ENCODE measurements at places on chromosomes 2 and 18.

DNA sequence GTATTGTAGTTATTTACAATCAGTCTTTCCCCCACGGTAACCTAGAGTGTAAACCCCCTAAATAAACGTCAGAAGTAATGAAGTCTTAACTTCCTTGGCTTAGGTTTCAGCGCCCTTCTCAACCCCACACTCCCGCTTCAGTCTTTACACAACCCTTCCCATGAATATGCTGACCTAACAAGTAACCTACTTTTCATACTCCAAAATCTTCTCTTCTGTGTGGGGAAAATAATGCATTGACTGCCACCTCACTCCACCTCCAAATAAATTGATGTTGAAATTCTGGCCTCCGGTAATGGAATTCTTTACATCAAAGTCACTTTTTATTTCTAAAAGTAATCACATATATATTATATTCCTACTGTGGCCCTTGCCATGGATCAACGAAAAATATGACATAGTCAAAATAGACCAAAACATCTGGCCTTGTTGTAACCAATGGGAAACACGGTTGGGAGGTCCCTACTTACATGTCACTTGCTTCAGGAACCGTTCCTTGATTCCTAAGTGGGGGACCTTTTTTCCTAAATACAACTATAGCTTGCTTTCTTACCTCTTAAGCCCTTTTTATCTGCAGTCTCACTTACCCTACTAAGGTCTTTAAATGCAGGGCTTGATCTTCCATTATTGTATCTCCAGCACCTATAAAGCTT is 961 bp downstream of the GEN1 start:
- no peak for DNase-seq

DNA sequence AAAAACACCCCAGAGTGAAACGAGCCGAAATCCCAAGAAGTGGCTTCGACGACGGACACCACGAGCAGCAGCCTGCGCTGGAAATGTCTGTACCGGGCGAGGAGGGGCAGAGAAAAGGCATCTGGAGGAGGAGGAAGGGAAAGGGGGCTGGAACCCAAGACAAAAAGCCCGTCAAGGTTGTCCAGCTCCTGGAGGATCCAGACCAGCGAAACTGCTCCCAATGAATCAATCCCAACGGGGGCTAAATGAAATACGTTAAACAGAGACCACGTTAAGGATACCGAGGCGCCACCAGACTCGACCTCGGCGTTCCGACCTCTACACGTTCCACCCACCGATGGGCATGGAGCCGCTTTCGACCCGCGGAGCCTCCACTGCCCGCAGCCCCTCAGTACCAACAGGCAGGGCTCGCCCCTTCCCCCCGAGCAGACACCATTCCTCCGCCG is 400 bp downstream of the CCDC88A start:
- peak; percentile 17 for DNase-seq

DNA sequence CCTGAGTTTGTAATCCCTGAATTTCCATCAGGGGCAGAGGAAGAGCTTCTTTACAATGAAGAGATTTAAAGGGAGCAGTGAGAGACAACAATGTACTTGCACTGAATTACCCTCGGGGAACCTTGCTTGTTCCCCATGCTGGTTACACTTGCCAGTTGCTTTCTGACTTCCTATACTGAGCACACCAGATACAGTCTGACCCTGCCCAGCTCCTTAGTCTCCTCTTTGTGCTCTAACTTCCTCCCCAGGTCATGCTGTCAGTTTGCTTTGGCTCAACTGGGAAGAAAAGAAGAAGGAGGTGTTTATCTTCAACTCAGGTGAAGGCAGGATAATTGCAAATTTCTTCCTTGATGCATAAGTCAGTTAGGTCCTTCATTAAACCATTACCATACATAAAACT is 658.4 kb downstream of the NYAP2 start:
- DNase-seq: no peak

DNA sequence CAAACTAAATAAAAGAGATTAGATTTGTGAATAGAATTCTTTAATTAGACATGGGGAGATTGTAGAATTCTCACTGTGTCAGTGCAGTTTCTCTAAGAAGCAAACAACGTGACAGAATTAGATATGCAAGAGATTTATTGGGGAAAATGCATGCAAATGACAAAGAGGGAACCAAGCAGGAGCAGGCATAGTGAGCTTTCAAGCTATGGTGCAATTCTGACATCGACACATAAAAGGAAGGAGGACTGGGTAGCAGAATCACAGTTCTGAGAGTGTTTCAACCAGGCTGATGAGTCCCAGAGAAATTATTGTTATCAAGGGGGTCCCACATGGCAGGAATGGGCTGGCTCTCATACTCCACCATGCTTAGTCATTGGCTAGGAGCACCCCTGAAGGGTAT is 338.4 kb downstream of the FIGN start:
- DNase-seq: no peak

GRCh38 chr18:47143153-47143552 is 7.1 kb downstream of the HDHD2 start:
- DNase-seq: no peak

DNA sequence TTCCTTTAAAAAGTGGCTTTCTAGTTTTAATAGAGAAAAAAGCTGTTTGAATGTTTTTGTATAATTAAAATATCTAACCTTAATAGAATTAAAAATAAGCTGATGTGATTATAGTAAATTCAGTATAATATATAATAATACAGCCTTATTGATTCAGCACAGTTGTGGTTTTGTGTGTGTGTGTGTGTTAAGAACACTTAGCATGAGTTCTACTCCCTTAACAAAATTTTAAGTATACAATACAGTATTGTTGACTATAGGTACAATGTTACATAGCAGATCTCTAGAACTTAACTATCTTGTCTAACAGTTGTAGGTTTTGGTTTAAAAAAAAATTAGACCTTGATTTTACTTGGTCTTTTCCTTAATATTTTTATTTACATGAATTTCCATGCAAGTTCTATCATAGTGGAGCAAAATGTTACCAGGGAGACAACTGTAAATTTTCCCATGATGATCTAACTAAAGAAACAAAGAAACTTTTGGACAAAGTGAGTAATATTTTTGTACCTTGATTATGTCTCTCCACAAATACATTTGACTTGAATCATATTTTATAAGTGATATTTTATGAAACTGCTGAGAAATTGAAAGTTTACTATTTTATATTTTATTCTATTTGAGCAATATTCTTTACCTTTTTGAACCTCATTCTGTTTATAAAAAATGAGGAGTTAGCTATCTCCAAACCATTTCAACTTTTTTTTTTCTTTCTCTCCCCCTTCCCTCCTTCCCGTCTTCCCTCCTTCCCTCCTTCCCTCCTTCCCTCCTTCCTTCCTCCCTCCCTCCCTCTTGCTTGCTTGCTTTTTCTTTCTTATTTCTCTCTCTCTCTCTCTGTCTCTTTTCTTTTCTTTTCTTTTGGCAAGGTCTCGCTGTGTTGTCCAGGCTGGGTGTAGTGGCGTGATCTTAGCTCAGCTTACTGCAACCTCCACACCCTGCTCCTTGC is 46.3 kb downstream of the ZC3H6 start:
- DNase-seq: no peak

- DNase-seq: no peak
Measured at GRCh38 chr2:209526561-209526960, 102.7 kb downstream of the MAP2 start.

GRCh38 chr18:46400449-46400848 is 256.6 kb downstream of the LOXHD1 start:
- DNase-seq: no peak

DNA sequence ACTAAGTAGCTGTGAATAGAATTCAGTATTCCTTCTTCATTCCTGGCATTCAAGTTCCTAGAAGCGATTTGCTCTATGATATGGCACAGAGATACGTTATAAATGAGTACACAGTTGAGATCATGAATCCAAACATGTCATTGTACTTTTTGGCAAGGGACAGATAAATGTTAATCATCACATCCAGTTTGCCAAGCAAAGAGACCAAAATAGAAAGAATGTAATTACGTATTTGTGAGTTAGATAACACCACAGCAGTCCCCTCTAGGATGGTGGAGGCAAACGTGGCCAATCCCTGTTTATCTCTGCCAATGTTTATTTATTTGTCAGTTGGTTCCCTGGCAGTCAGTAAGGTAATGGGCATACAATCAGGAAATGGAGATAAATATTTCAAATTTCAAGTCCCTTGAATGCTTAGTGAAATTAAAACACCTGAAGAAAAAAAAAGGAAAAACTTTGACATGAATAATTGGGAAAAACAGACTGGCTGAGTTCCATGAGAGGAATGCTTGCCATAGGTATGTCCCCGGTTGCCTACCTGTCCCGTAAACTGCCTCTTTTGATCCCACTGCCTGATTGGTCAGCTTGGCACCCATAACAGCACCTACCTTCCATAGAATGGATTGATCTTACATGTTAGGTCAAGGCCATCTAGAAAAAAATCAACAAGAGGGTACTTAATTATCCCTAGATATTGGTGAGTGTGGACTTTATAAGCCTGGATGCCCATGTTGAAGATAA is 451.1 kb upstream of the NETO1 start:
- DNase-seq: no peak

GRCh38 chr2:174412256-174412655 is 16.7 kb downstream of the SCRN3 start:
- no peak for DNase-seq

GRCh38 chr2:71705171-71705960 is 252.0 kb downstream of the DYSF start:
- DNase-seq: no peak

- no peak for DNase-seq
Measured at GRCh38 chr18:58217052-58217451, 173.0 kb downstream of the NEDD4L start.

DNA sequence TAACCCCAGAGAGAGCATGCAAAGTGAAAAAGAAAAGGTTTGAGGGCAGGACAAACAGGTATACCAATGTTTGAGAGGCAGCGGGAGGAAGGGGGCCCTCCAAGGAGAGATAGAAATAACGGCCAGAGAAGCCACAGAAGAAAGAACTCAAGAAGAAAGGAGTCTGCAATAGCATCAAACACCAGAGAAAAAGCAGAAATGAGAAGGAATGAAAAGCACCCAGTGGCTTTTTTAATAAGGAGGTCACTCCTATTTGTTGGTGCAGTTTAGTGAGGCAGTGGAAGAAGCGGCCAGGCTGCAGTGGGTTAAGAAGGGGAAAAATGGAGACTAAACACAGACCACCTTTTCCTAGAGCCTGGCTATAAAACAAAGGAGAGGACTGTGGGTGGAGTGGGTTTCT is 177.2 kb downstream of the THADA start:
- DNase-seq: no peak

DNA sequence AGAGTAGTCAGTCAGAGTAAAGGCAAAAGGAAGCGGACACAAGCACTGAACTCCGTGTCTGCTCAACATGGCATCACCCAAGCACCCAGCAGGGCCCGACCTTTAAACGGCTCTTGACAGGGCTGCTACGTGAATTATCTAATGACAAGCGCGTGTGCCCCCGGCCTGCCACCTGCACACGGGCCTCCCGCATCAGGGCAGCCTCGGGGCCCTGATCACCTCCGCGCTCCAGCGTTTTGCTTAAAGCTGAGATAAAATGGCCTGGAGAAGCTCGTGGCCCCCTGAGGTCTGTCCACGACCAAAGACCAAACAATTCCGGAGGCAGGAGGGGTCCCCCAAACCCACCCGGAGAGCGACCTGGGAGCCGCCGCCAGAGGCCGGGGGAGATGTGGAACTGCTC is 376 bp downstream of the NDUFA10 start:
- no peak for DNase-seq

- no peak for DNase-seq
Measured at GRCh38 chr18:37403100-37403781, 162.4 kb downstream of the CELF4 start.

DNA sequence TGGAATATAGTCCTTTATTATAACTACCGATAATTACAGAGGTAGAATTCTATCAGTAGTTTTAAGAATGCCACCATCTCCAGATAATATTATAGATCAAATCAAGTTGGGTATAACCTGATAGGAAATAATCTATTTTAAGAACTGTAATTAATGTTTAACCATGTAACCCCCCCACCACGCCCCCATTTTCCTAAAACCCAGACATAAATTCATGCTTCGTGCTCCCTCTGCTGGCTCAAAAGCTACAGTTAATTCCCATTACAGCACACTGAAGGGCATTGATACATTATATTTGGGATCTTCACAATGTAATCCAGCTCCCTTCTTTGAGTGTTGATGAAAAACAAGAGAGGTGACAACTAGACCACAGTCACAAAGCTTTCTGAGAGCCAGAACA is 228.0 kb upstream of the SMAD7 start:
- DNase-seq: peak; percentile 10

DNA sequence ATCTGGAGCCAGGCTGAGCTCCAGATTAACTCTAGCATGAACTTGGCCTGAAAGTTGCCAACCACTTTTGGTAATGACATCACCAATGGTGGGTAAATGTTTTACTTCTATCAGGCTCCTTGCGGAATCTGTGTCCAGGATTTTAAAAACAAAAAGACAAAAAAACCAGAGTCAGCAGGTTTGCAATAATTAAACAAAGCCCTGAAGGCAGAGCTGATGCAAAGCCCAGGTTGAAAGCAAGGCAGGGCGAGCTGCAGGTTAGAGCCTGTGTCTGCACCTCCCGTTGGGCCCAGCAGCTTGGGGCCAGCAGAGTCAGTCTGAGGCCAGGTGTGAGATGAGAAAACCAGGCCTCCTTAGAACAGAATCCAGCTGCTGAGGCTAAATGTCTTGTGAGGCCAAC is 29.1 kb upstream of the ALK start:
- no peak for DNase-seq

DNA sequence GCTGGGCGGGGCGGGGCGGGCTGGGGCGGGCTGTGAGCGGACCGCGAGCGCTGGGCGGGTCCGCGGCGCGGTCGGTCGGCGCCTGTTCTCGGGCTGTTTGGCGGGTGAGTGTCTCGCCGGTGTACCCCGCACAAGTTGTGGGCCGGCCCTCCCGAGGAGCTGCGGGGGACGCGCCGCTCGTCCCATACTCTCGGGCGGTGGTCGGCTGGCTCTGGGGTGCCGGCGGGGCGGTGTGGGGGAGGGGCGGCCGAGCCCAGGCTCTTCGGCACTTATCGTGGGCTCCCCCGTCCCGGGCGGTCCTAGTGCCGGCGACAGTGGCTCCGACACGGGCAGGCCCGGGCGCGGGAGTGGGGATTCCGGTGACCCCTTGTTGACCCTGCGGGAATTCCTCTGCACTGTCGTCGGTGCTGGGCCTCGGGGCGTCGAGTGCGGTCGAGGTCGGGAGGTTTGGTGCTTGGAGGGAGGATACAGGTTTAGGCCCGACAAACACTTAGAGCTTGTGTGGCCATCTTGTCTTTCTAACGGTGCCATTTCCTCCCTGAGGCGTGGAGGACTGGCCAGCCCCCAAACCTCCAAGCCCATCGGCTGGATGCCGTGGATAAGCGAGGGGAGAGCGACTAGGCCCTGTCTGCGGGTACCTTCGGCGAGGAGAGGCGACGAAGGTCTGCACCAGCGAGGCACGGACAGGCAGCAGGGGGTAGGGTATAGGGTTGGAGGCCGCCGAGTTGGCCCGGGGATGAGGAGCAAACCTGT is at the start of gene SEPTIN2:
TSS of gene SEPTIN2 (plus strand) at position 47 of the 753 bp plus-strand sequence. CDS start 8,308 bp downstream, outside the sequence.
- peak; percentile 79 for DNase-seq

- no peak for DNase-seq
Measured at GRCh38 chr2:233303252-233303651, 4.4 kb upstream of the SAG start.

Data from CD4-positive, alpha-beta T cell treated with Interleukin-6 for 4 hours (primary cell).